ENCODE measurements at places on chromosomes 2 and 18.

- DNase-seq: no peak
These were observed 184.1 kb upstream of the GLI2 start for GRCh38 chr2:120551522-120551921.

DNA sequence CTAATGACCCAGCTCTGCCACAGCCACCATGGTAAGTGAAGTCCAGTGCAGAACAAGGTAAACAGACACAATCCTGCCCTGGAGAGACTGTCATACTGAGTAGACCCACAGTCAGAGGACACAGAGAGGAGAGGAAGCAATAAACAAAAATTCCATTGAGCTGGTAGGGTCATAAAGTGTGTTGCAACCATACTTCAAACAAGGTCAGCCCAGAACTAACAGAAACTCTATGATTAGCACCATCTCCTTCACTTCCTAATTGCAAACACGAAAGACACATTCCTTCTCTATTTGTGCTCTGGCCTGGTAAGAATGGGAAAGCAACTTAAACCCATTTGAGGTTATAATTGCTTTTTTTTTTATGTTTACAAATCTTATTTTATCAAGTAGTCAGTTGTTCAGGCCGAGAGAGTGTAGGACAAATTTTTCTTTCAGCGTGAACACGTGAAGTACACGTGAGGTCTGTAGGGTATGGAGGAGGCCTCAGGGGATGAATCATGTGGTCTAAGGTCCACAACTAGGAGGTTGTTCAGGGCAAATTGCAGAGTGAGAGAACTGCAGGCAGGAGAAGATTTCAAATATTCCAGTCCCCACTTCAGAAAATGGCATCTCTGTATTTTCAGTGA lies 71.4 kb upstream of the GLS start:
- DNase-seq: no peak

DNA sequence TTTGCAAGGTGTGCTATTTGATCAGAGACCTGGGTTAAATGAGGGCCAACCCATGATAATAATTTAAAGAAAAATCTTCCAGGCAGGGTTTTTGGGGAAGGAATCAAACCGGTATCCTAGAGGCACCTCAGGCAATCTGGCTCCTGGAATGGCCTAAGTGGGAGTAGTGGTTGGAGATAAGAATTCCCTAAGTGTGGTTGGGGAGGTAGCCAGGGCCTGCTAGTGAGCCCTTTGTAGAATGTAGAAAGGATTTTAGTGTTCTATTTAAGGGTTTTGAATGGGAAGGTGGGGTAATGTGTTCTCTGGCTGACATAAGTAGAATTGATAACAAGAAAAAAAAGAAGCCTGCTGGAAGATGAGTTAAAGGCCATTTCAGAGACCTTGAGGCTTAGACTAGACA lies 422.2 kb downstream of the XIRP2 start:
- DNase-seq: no peak

GRCh38 chr2:195533771-195534642 lies 123.0 kb upstream of the SLC39A10 start:
- DNase-seq: peak; percentile 73

GRCh38 chr2:41377837-41378236 lies 670.0 kb upstream of the PKDCC start:
- no peak for DNase-seq

- DNase-seq: no peak
These were observed 167.5 kb upstream of the PXDN start for GRCh38 chr2:1911811-1912210.

- no peak for DNase-seq
These were observed 125.3 kb downstream of the COL4A4 start for GRCh38 chr2:227038550-227039189.

- DNase-seq: no peak
These were observed 49.8 kb upstream of the CABYR start for GRCh38 chr18:24089076-24089475.

- no peak for DNase-seq
These were observed 125.5 kb downstream of the IRS1 start for GRCh38 chr2:226674123-226674522.

GRCh38 chr2:99841749-99842148 lies 300.6 kb downstream of the AFF3 start:
- DNase-seq: no peak

DNA sequence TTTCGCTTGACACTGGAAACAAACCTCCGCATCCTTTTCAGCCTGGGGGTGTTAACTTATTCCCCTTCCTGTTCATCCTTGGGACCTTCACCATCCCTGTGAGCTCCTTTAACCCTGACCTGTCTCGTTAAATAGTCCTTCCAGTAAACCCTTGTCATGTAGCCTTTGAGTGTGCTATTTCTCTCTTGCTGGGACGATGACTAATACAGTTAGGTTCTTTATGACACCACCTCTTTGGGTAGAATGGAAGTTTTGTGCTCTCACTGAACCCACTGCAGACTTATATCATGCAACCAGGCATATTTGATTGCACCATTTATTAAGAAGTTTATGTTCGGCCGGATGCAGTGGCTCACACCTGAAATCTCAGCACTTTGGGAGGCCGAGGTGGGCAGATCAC lies 40.5 kb upstream of the GAREM1 start:
- DNase-seq: no peak

- DNase-seq: no peak
These were observed 801.3 kb downstream of the ERBB4 start for GRCh38 chr2:211737282-211737681.

DNA sequence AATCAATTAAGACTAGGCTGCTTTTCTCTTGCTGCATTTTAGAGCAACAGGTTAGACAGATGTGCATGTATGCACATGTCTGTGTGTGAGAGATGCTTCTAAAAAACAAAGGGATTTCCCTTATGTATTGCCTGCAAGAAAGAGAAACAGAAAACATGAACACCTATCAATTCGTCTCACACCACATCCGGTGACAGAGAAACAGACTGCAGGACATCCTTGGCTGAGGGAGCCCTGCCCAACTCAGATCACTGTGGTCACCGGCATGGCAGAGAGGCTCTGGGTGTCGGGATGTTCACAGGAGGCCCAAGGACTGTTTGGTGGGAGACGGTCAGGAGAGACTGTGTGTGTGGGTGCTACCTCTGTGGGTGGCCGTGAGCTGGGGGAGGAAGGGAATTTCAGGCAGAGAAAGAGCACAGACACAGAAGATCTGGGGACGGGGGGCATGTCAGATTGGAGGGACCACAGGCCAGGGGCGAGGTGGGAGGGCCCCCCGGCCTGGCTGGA lies 24.9 kb downstream of the FHL2 start:
- no peak for DNase-seq

DNA sequence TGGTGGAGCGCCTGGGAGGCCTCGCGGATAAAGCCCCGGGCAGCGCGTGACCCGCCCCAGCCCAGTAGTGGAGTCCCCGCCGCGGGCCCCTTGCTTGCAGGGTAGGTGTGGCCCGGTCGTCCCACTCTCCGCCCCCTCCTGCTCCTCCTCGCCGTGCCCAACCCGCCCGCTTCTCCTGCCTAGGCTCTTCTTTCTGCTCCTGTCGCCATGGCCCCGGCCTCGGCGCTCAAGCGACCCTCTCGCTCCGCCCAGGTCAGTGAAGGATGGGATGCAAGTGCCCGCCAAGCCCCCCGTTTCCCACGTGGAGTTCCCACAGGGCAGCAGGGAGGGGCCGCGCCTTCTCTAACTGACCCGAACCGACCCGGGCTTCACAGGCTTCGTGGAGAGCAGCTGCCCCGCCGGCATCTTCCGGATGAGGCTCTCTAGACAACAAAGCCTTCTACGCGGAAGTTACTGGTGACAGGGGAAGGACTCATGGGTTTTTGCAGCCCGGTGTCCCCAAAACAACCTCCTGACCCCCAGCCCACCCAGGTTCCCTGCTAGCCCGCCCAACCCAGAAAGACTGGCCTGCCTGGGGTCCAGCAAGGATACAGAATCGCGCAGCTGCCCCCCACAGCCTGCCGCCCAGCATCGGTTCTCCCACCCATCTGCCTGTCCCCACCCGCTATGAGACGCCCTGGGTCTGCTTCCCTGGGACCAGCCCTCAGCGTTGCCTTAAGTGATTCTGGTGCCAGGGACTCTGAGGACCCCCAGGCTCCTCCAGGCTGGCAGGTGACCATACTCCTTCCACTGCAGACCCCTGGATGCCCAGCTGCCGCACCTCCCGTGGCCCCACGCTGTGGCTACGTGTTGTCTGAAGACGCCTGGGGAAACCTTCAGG lies 32.8 kb downstream of the TTC32 start:
- no peak for DNase-seq

GRCh38 chr2:216520112-216520511 lies 21.5 kb downstream of the RPL37A start:
- no peak for DNase-seq

GRCh38 chr2:32940316-32940997 lies 6.3 kb upstream of the LTBP1 start:
- DNase-seq: no peak

GRCh38 chr18:31929273-31929672 lies 13.7 kb downstream of the TRAPPC8 start:
- no peak for DNase-seq

DNA sequence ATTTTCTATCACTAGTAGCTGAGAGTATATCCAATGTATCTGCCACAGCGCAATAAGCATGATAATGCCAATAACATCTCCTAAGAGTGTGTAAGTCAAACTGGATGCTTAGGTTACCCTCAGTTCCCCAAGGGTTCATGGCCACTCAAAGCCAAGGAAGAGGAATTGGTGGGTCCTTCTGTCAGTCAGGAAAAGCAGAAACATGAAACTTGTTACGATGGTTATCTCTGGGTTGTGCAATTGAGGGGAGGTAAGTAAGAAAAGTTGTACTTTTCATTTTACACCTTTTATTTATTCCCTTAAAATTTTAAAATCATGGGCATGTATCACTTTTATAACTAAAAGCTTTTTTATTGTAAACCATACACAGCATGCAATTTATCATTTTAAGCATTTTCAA lies 10.1 kb upstream of the GAD1 start:
- DNase-seq: no peak

DNA sequence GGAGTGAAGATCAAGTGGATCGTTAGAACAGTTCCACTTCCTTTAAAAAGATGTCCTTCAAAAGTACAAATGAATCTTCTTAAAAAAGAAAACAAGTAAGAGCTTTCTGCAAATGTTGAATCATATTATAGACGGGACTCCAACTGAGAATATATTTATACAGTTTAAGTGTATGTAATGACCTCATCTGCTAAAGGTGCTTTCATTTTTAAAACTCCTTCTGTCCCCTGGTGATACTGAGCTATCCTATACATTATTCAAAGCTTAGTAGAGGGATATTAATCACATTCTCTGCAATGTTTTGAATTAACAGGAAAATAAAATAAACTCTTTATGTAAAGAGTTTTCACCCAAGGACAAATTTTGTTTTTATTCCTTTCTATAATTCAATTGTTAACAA lies 420.7 kb upstream of the SLC8A1 start:
- no peak for DNase-seq

DNA sequence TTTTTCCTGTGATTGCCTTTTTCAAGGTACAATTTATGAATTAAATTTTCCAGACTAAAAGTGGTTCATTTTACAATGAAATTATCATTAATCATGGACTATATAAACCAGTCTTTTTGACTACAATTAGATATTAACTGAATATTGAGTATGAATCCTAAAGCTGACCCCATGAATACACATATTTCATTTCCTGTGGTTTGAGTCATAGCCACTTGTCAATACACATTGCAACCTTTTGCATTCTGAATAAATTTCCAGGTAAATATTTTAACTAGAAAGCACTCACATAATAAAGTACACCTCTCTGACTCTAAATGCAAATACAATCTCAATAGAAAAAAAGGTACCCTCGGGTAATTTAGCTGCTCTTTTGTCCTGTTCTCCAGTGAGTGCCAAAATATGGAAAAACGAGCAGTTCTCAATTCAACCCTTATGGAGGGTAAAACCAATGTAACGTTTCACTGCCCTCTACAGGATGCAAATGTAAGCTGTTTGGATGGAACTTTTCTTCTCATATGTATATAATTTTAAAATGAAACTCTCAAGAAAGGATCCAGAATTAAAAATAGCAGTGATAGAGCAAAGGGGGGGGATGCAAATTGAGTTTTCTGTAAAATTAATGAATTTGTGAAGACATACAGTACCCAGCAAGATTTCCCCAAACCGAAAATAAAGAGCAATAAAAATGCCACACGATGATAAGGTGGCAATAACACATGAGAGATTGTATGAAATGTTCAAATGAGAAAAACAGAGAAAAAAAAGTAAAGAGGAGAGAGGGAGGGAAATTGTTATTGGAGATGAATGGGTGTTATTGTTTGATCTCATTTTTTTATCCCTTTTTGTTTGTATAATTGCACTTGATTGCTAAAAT lies 1795.7 kb upstream of the PIK3C3 start:
- no peak for DNase-seq

- no peak for DNase-seq
These were observed 146.3 kb upstream of the CELF4 start for GRCh38 chr18:37711766-37712505.

DNA sequence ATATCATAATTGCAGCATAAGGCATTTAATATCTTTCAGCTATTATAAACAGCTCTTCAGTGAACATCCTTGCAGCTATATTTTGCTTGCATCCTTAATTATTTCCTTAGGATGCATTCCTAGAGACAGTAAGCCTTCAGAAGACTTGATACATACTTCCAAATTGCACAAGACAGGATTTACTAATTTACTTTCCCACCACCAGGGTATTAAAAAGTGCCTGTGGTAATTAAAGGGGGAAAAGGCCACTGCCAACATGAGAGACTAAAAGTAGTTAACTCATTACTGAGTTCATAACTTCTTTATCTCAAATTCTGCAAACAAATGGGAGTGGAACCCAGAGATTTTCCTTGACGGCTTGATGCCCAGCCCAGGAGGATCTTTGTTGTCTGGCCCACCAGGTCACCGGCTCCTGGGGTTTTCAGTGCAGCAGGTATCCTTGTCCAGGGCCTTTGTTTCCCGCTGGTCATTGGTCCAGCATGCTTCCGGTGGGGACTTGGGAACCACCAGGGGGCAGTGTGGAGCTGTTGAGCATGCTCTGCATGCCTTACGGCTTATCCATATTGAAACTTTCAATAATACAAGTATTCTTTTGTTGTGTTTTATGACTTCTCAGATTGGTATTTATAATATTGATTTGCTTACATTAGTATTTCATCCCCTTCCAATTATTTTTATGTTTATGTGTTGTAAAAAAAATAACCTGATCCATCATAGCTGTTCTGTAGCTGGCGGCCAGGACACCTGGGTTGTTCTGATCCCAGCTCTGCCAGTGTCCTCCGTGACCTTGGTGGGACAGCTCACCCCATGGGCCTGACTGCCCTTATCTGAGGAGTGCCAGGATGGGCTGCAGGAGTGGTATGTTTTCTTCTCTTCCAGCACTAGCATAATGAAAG lies 61.4 kb downstream of the TGOLN2 start:
- peak; percentile 69 for DNase-seq

GRCh38 chr2:218397820-218398436 lies 1.7 kb upstream of the CTDSP1 start:
- no peak for DNase-seq

- no peak for DNase-seq
These were observed 62.2 kb downstream of the PPP4R1 start for GRCh38 chr18:9552191-9552590.

Measured in HS-27A (cell line).